Activated CD4-positive, alpha-beta memory T cell treated with anti-CD3 and anti-CD28 coated beads for 36 hours (primary cell): ENCODE measurements at places on chromosomes 6 and 20.

DNA sequence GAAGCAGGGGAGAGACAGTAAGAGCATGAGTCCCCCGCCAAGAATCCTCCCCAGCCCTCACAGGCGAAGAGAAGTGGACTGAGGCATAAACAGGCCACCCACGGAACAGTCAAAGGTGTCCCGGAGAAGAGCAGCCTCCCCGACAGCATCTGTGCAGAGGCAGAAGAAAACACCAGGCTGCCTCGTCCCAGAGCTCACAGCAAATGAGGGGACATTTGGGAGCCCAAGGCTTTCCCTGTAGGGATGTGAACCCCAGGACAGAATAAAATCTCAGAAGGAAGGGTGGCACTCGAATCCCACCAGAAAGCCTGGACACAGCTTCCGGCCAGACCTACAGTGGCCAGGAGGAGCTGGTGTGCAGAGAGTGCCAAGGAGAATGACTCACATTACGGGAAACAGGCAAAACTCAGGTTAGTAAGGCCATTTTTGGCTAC is 90.4 kb downstream of the DLL1 start:
- no peak for DNase-seq

DNA sequence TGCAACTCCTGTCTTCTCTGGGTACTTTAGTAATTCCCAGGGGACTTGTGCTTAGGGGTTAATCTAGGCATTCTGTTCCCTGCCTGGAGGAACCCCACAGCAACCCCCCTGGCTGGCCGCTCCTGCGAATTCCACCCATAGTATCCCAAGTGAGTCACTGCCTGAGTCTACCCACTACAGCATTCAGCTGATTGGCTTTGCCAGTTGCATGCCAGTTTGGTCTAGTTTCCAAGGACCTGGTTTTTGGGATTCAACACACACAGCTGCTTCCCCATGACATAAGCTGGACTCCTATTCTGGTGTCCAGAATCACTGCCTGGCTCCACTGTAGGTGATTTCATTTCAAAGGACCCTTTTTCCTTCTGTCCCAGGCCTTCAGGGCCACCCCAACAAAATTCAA is 40.3 kb downstream of the PLCG1 start:
- DNase-seq, result no peak

DNA sequence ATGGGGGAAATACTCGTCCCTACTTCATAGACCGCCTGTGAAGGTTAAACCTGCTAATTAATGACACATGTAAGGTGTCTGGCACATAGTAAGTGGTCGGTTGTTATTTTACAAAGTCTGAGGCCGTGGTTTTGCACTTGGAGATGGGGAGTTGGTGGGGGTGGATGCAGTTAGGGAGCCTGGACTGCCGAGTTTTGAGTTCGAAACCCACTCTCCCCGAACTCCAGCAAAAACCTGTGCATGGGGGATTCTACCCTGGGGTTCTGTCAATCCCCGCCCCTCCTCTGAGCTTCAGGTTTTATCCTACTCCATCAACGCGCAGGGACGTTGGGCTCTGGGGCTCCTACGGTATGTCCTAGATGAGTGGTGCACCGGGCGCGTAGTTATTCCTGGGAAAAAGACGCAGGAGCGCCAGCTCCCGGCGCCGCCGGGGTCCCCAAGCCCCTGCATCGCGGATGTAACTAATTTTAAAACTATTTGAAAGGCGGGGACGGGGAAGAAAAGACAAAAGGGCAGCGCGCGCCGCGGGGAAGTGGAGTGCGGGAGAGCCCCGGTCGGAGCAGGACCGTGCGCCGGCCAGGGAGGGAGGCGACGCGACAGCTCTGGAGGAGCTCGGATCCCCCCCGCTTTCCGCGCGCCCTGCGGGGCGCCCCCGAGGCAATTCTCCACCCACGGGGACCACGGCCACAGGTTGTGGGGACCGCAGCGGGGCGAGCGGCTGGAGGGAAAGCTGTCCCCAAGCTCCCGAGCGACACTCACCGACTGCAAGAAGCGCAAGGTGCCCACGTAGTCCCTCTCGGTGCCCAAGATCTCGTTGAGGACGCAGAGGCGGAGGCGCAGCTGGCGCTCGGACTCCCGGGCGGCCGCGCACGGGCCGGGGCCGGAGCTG is 672 bp downstream of the PREX1 start:
- peak; percentile 52 for DNase-seq

- DNase-seq, result no peak
Measured at GRCh38 chr6:134517145-134517658, 199.3 kb upstream of the SGK1 start.

DNA sequence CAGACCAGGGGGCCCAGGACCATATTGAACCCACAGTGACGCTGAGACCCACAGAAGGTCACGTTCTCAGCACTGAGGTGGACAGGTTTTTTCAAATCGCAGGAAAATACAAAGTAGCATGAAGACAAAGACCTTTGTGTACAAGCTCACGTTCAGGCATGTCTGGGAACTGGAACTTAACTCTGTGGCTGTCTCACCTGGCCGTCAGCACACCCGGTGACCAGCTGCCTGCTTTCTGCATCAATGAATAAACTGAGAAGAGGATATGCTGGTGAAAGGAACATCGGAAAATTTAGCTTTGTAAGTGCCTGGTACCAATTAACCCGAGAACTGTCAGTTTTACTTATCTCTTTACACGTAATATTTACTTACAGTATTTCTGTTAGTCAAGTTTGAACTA is 36.5 kb downstream of the WDR27 start:
- DNase-seq, result no peak

- DNase-seq, result no peak
Measured at GRCh38 chr6:150028799-150029198, 3.5 kb upstream of the RAET1L start.

- DNase-seq, result no peak
Measured at GRCh38 chr6:170542031-170542719, 10.9 kb downstream of the PSMB1 start.

DNA sequence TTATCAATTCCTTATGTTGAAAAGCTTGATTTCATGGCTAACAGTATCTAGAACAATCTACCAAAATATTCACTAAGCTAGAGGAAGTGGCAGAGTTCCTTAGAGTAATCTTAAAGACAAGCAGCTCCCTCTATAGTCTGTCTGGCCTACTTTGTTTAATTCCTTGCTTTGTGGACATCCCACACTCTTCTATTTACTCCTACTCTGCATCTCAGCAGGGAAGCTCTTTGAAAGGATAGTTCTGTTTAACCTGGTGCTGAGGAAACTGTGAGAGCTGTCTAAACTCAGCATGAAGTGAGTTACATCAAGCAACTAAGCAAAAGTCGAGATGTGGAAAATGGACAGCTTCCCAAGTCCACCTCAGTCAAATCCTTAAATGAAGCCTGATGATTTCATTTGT is 4.3 kb downstream of the REV3L start:
- DNase-seq, result no peak

DNA sequence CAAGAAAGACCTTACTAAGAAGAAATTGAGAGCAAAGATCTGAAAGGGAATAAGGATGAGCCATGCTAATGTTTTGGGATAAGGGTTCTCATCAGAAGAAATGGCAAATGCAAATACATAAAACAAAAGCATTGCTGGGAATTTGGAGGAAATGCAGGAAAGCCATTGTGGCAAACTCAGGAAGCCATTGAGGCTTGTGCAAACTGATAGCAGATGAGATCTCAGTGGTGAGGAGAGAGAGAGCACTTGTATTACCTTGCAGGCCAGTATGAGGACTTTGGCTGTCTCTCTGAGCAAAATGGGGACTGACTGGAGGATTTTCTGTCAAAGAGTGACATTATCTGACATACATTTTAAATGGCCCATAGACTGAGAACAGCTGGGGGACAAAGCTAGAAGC is 103.0 kb downstream of the ADGRB3 start:
- no peak for DNase-seq

DNA sequence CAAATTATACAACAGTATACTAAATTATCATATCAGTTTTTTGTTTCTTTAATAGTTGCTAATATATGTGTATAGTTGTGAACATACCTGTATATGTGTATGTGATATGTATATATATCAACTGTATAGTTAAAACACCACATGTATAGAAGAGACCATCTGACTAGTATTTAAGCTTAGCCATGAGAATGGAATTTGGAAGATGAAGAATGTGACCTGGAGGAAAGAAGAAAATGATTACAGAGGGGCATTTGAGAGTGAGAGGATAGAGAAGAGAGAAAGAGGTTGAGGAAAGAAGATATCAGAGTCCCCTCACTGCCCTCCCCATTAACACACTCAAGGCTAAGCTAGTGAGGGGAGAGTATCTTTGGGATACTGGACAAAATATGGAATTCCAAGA is 335.9 kb downstream of the BCKDHB start:
- no peak for DNase-seq

GRCh38 chr6:6586671-6587526 is 1.6 kb upstream of the LY86 start:
- DNase-seq, result no peak

DNA sequence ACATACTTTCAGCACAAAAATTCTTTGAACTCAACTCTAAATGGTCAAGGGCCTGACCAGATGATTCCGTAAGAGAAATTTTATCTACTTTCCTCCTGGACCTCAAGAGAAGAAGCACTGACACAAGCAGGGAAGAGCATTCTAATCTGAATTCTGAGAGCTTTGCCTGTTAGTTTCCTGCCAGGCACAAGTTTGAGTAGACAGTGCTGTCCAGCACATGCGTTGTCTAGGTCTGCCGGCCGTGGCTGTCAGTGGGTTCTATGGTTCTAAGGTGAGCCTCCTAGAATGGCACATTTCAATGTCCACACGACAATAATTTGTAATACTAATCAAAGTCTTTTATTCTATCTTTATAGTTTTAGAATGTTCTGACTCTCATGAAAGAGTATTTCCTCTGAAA is 91.9 kb downstream of the RFPL4B start:
- DNase-seq, result no peak

GRCh38 chr6:109253366-109253765 is 128.9 kb downstream of the CD164 start:
- no peak for DNase-seq

- DNase-seq, result no peak
Measured at GRCh38 chr6:125966569-125966968, 10.0 kb downstream of the HINT3 start.

DNA sequence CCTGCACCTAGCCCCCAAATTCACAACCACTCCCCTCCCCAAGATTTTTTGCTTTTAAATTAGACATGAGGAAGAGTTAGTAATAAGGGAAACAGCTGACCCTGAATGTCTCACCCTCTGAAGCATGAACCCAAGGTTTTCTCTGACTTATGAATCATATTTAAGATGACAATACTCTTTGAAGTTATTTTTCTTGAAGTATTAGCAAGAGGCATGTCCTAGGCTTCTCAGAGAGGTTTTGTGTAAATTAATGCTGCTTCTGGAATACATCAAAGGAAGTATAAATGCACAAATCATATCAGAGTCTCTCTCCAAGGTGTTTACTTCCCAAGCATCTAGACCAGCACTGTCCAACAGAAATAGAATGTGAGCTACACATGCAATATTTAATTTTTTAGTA is 408.1 kb upstream of the MARCKS start:
- no peak for DNase-seq

DNA sequence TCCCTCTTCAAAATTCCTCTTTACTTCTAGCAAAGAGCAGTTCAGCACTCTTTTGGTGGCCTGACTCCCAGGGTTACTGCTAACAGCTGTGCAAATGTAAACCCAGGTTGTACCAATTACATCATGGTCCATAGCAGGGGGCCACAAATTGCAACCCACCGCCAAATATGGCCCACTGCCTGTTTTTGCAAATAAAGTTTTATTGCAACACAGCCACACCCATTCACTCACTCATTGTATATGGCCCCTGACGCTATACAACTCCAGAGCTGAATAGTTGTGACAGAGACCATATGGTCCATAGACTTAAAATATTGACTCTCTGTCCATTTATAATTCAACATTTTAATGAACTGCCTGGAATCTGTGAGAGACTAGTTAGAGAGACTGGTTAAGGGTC is 233.4 kb downstream of the NFATC2 start:
- DNase-seq, result no peak
